ENCODE measurements at places on chromosomes 1 and 21.

- DNase-seq: no peak
Measured at GRCh38 chr1:243244432-243244841, 10.6 kb downstream of the CEP170 start.

GRCh38 chr1:185936641-185937040, 202.4 kb downstream of the HMCN1 start:
- no peak for DNase-seq

DNA sequence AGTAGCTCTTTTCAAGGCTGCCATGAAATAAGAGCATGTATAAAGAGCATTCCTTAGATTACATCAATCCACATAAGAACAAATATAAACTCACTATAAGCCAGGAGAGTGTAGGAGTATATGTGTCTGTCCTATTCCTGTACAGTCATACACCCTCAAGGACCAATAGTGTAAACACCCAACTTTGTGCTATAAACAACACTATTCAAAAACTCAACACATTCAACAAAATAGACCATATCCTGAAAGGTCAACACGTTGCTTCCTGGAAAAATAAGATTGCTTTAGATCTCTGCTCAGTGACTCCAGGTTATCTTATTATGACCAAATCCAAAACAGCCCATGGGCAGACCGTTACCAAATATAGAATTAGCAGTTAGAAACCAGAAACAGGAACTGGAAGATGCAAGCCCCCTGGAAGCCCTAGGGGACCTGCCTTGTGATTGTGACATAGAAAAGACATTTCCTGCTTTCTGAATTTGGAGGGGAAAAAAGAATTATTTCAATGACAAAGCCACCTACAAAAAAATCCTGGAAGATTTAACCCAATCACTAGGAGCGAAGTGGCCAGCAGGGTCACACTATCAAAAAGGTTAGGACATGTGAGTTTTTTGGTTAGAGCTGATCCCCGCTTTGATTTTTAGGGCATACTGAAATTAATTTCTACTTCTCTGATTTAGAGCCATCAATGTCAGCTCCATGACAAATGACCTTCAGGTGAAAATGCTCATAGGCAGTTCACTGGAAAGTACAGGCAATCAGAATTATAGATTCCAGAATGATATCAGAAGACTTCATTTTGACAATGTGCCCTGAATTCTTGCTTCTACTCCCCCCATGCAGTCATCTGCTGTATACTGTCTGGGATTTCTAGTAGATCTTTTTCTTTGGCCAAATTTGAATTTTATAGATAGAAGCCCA, 59.9 kb downstream of the LRRC8C start:
- DNase-seq: no peak

DNA sequence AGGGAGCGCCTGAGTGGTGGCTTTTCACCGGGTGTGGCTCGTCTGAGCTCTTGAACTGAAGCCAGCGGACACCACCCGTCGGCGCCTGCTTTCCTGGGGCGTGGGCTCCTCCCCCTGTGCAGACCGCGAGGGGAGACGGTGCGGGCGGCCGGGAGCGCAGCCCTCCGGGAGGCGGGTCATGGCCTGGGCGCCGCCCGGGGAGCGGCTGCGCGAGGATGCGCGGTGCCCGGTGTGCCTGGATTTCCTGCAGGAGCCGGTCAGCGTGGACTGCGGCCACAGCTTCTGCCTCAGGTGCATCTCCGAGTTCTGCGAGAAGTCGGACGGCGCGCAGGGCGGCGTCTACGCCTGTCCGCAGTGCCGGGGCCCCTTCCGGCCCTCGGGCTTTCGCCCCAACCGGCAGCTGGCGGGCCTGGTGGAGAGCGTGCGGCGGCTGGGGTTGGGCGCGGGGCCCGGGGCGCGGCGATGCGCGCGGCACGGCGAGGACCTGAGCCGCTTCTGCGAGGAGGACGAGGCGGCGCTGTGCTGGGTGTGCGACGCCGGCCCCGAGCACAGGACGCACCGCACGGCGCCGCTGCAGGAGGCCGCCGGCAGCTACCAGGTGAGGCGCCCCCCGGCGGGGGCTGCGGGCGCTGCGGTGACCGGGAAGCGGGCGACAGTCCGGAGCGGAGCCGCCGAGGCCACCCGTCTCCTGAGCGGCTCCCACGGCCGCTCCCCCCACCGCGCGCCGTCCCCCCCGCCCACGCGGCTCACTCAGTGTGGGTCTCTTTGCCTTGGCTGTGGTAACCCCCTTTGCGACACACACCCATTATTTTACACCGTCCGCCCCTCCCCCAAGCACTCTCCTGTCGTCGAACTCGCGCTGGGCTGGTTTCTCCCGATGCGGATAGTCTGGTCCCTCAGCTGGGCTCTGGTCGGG, at the start of gene TRIM58:
TSS of gene TRIM58 (plus strand) at position 119 of the 916 bp plus-strand sequence. CDS start at position 179, 60 bp downstream.
- no peak for DNase-seq

DNA sequence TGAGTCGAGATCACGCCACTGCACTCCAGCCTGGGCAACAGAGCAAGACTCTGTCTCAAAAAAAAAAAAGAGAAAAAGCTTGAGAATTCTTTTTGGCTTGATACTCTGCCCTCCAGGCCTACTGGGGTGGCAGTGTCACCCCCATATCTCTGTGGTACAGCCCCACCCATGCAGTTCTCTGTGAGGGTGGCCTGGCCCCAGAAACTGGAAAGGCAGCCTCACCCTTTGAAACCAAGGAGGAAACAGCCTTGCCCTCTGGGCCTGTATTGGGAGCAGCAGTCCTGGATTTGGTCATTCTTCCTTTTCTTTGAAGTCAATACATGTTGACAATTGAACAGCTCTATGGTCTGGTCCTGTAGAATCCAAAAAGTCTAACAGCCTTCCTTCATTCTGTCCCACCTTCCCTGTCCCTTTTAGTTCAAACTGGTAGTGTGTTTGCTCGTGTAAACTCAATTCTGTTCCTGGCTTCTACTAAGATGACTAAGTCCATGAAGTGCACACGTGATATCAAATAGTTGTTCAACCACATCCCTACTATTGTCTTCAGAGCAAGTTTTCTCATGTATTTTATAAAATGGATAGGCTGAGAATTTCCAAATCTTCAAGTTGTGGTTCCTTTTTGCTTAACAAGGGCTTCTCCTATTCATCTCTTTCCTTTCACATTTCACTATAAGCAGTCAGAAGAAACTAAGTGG, 13.2 kb downstream of the ST7L start:
- no peak for DNase-seq

DNA sequence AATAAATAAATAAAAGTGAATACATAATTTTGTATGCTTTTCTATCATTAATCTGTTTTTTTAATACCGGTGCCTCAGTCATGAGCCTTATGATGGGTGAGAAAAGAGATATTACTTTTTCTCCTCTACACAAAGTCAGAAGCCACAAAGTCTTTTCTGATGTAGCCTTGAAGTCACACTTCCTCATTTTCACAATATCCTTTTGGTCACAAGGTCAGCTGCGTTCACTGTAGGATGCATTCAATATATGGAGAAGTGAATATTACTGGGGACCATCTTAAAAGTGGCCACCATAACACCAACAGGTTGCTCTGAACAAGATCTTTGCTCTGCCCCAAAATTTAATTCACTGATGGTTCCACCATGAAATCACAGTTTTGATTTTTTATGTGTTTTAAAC, 83.3 kb upstream of the TNR start:
- DNase-seq: no peak

DNA sequence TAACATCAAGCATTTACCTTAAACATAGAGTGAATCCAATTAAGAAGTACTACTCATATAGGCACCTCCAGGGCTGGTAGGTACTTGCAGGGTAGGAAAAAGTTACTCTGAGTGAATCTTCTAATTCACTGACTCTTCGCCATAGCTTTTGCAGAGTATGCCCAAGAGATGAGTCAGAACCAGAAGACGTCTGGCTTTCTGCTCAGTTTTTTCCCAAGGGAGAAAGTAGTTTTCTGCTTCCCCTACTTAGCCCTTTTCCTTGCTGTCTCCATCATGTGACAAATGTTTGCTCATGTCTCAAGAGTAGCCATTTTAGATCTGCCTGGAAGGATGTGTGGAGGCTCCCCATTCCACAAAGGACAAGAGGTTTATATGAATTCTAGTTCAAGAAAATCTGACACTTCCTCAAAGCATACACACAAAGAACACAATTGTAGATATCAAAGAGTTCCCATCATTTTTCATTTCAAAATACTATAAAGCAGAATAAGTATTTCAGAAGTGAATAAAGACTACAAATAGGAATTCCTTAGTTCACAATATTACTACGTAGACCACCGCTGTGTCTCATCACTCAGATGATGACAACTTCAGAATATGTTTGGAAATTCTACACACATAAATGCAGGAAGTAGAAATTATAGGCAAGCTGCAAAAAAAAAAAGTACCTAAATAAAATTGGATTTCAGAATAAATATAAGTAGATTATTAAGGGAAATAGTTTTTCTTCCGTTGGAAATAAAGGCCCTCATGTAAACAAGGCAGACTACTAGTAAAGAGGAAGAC, 98.5 kb downstream of the ASH1L start:
- no peak for DNase-seq

DNA sequence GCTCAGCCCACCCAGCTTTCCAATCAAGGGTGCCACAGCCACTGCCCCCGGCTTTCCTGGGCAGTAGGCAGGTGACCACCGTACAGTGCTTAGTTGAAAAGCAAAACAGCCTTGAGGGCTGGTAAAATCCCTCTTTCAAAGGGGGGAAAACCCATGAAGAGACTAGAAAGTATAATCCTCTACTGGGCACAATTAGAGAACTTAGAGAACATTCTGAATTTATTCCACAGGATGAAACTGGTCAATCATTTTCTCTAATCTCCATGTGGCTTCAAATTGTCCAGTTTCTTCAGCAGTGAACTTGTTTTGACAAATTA, 15.3 kb upstream of the LRRC47 start:
- no peak for DNase-seq

DNA sequence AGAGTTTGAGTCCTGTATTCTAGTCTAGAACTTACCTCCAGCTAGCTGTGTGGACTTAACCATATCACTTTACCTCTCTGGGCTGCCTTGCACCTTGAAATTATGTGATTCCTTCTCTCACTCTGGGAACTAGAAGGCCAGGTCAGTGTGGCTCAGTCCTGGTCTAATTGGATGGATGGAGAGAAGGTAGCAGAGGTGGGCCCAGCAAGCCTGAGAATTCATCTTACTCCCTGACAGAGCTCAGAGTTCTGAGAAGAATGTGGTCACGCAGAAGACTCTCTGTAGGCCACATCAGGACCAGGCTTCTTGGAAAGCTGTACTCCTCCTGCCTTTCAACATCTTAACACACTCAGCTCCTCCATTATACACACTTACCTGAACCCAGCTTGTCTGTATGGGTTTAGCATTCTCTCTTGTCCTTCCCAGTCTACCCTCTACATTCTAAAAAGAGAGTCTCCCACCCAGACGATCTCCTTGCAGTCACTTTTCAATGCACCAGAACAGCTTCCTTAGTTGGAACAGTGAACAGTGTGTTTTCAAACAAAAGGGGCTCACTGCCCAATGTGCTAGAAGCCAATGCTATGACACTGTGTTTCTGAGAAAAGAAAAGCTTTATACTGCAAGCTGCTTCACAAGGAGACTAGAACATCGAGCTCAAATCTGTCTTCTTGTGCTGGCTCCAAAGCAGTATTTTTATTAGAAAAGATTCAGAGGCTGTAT, 60.5 kb downstream of the CAPN9 start:
- no peak for DNase-seq

- DNase-seq: no peak
Measured at GRCh38 chr1:115757856-115758255, 10.7 kb downstream of the CASQ2 start.

DNA sequence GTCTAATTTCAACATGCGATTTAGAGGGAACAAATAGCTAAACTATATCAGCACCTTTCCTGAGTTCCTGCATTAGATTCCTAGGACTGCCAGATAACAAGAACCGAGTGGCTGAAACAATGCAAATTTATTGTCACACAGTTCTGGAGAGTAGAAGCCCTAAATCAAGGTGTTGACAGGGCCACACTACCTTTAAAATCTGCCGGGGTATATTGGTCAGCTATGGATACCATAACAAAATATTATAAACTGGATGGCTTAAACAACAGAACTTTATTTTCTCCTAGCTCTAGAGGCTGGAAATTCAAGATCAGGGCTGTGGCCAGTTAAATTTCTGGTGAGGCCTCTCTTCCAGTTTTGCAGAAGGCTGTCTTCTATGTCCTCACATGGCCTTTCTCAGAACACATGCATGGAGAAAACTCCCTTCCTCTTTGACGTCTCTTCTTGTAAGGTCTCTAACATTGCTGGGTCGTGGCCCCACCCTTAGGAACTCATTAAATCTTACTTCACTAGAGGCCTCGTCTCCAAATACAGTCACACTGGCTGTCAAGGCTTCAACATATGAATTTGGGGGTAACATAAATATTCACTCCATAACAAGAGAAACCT, 144.3 kb downstream of the FCRL5 start:
- DNase-seq: no peak

DNA sequence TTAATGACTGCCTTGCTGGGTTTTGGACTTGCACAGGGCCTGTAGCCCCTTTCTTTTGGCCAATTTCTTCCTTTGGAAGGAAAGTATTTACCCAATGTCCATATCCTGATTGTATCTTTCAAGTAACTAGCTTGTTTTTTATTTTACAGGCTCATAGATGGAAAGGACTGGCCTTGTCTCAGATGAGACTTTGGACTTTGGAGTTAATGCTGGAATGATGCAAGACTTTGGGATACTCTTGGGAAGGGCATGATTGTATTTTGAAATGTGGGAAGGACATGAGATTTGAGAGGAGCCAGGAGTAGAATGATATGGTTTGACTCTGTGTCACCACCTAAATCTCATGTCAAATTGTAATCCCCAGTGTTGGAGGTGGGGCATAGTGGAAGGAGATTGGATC, 140.1 kb downstream of the C1orf94 start:
- no peak for DNase-seq

DNA sequence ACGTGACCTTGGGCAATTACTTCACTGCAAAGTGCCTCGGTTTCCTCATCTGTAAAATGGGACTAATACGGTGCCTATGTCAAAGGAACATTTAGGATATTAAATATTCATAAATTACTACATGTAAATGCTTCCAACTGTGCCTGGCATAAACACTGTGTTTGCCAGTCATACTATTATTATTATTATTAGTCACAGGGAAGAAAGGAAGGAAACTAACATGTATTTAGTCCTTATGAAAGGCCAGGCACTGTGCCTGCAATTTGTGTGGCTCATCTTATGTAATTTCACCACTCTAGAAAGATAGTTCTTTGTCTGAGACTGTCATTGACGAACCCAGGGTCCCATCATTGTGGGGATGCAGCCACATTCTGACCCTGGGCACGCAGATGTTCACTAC, 45.0 kb downstream of the EPHB2 start:
- DNase-seq: no peak

DNA sequence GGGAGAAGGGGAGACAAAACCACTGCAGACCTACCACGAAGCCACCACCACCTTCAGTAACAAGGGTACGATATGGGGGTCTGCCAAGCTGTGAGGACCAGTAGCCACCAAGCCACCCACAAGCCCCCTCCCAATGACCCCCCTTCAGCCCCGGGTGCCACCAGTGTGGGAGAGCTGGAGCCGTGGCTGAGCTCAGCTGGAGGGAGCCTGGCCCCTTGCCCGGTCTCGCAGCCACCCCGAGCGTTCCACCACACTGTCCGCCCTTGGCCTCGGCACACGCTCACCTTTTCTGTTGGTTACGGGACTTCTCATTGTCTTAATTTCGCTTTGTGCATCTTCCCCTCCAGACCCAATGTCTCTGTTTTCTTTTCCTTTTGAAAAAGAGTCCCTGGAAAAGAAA, 26.4 kb upstream of the CNTN2 start:
- DNase-seq: no peak

GRCh38 chr1:203935321-203935720, 73.9 kb downstream of the SNRPE start:
- no peak for DNase-seq

GRCh38 chr1:150008699-150009098, 1.8 kb downstream of the OTUD7B start:
- no peak for DNase-seq

- no peak for DNase-seq
Measured at GRCh38 chr21:14376854-14377253, 6.1 kb downstream of the HSPA13 start.

GRCh38 chr1:238119060-238119459, 228.3 kb upstream of the ZP4 start:
- peak; percentile 37 for DNase-seq
